ENCODE measurements at places on chromosomes 13 and 19.
A peak's percentile ranks its signal among the peaks of the same experiment; 100 is the strongest.

DNA sequence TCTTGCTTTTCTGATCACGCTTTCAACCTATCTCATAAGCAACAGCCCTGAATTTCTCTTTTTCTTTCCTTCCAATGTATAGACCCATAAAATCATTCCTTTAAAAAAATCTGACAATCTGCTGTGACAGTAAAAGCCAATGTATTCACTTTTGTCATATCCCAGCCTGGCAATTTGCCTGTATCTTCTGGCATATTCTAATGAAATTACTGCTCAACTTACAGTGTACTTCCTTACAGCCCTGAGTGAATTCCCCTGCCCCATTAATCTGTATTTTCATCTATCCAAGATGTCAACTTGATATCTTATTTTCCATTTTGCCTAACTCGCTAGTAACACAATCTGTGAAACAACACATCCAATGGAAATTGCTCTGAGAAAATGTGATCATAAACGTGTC, 18.0 kb upstream of the SERP2 start:
- no peak for DNase-seq

DNA sequence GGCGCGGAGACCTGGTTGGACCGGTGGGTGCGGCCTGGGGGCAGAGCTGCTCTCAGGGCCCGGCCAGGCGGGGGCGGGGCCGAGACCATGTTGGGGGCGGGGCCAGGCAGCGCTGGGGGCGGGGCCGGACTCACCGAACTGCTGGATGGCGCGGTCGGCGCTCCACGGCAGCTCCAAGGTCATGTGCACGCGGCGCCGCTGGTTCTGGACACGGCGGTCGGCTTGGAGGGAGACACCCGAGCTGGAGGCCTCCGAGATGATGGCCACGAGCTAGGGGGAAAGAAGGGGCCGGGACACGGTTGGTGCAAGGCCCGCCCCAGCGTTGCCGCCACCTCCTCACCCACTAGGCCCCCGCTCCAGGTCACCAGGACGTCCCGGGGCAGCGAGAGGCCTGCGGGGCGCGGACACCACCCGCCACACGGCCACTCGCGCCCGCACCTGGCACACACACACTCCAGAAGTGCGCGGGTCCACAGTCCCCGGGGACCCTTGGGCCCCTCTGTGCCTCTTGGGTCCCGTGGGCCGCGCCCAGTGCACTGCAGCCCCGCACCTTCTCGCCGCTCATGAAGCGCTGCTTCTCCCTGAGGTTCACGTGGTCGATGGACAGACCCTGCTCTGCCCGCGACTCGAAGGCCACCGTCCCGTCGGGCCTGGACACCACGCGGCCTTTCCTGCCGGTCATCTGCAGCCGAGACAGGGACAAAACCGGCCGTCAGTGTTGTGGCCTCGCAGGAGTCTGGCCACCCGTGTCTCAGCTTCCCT, 8.7 kb downstream of the GPX4 start:
- DNase-seq = no peak

- no peak for DNase-seq
These were observed 2.3 kb downstream of the FNDC3A start for GRCh38 chr13:48977973-48978372.

- no peak for DNase-seq
These were observed 25.2 kb upstream of the ATP11A start for GRCh38 chr13:112664501-112665203.

- DNase-seq = no peak
These were observed 11.7 kb downstream of the RAP2A start for GRCh38 chr13:97445522-97446187.

GRCh38 chr13:39811051-39811450, 155.6 kb downstream of the COG6 start:
- DNase-seq = no peak

DNA sequence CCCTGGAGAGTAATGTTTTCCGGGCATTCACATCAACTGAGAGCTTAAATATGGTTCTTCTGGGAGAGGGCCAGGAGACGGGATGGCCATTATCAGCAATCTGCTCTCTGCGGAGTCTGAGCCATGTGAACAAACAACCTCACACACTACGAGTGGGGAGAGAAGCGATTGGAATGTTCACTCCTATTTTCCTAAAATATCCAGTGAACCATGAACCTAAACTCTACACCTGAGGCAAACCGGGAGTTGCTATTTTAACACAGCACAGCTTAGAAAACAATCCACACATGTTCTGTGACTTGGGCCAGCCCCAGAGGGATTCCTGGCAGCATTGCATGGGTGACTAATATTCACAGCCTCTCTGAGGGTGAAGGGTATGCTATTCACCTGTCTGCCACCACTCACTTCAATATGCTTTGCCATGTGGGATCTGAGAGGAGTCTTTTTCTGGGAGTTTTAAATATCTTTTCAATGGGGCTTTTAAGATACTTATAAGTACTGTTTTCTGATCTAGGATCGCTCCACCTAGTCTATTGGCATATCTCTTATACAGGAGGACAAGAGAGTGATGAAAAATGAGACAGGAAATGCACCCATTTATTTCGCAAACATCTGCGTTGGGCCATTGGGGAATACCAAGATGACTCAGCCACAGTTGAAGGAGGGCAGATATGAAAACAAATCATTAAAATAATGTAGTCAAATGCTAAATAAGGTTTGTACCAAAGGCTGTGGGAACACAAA, 72.6 kb upstream of the SERP2 start:
- no peak for DNase-seq

DNA sequence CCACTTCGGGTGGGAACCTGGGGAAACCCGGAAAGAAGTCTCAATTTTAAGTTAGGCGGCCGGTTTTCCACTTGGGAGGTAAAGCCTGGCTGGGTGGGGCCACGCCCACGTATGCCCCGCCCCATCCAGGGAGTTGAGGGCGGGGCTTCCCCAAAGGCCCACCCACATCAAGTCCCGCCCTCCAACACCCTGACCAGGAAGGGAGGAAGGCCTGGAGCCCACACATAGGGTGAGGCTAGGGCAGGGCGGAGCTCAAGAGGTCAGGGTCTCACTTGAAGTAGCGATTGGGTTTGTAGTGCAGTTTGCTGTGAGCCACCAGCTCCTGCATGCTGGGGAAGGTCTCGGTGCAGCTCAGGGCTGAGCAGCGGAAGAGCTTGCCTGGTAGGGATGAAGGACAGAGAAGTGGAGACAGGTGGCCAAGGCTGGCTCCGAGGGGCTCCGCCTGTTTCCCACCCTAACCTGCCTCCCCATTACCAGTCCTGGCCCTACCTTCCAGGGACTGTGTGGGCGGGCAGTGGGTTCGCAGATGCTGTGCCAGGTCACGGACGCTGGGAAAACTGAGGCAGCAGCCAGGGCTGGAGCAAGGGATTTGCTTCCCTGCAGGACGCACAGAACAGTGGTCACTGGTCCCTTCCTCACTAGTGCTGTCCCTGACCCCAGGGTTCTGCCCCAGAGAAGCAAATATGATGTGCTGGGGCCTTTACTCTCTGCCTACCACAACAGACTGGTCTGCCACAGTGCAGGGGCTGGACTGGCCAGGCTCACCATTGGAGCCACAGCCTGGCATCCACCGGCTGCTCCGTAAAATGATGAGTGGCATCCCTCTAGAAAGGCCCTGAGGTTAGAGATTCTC, 1.6 kb downstream of the ZNF414 start:
- DNase-seq = no peak

DNA sequence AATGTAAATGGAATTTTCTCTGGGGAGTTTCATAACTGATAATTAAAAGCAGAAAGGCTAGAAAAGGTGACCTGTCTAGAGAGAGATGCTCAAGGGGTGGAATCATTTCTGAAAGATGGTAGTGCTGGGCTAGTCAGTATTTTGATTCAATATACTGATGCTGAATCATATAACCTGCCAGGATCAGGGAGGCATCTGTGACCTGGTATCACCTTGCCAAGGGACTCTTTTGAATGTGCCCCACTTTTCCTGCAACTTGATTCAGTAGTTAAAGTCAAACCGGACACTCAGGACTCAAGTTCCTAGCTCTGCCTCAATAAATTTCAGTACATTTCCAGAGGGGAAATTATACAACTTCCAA, 15.8 kb downstream of the LCP1 start:
- no peak for DNase-seq

DNA sequence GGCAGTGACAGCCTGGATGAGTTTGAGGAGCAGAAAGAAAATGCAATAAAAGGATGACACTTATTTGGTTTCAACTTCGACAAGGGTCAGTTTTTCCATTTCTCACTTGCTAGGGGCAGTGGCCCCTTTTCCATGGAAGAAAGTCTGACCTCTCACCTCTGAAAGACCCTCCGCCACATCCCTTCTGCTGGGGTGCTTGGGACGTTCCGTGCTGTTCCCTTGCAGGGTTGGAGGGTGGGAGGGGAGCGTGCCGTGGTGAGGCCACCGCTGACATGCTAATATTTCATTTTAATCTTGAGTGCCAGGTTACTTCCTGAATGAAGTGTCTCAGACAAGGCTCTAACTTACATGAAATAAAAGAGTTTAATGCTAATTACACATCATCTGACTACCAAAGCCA, 5.2 kb upstream of the ZNF536 start:
- DNase-seq = no peak

- no peak for DNase-seq
These were observed 351.4 kb downstream of the KCNRG start for GRCh38 chr13:50366488-50367174.

- no peak for DNase-seq
These were observed 111.7 kb downstream of the SHISA2 start for GRCh38 chr13:25939961-25940687.

DNA sequence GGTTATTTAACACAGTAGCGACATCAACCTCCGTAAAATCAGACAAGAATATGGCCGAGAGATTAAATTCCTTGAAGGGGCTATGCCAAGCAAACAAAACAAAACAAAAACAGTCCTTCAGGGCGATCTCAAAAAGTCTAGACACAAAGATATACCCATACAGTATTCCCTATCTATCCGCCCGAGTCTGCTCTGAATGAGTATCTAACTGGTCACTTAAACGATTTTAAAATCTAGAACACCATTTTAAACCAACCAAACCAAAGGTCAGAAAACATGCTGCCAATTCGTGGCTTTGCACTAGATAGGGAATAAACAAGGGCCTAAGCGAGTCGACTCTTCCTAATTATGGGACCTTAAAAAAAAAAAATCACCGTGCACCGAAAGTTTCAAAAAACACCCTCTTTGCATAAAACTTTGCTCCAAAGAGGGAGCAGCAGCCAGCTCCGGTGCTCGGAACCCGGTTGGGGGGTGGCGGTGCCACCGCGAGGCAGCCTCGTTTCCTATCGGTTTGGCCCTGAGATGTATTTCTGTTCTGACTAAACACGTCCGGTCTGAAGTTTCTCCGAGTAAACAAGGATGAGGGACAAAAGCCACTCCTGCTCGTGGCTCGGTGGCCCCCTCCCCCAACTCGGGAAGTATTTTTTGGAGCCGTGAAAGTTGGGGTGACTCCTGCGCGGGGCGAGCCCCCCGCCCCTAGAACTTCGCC, 1.8 kb downstream of the HMGB1 start:
- peak; percentile 82 for DNase-seq

GRCh38 chr19:7801020-7801570, 28.9 kb upstream of the EVI5L start:
- DNase-seq = no peak

- no peak for DNase-seq
These were observed 104.7 kb upstream of the CLDN10 start for GRCh38 chr13:95447814-95448213.

- DNase-seq = no peak
These were observed 113.3 kb upstream of the KL start for GRCh38 chr13:32902874-32903273.

DNA sequence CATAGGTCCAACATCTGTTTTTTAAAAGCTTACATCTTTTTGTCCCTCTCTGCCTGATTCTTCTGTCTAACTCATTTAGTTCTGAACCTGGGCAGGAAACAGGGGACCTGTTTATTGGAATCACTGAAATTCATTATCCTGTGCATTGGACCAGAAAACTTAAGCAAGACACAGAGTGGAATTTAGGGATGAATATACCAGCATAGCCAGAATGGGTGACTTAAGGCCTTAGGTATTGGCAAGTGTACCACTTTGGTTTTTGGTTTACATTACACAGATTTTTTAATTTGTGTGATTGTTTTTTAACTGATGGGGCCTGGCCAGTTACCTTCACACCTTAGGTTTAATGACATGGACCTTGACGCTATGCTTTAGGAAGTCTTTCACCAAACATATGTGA, 232.5 kb downstream of the GPC5 start:
- DNase-seq = no peak

DNA sequence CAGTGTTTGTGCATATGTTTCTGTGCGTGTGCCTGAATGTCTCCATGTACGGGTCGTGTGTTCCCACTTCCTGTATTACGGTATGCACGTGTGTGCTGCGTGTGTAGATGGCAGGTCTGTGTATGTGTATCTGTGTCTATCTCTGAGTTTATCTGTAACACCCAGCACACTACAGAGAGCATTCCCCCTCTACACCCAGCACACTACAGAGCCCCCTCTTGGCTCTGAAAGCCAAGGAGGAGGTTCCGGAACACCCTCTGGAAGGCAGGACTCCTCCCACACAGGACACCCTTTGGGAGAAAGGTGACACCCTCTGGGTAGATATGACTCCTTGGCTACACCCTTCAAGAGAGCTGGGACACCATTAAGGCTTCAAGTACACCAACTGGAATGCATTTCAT, 2.1 kb upstream of the ERFL start:
- no peak for DNase-seq

DNA sequence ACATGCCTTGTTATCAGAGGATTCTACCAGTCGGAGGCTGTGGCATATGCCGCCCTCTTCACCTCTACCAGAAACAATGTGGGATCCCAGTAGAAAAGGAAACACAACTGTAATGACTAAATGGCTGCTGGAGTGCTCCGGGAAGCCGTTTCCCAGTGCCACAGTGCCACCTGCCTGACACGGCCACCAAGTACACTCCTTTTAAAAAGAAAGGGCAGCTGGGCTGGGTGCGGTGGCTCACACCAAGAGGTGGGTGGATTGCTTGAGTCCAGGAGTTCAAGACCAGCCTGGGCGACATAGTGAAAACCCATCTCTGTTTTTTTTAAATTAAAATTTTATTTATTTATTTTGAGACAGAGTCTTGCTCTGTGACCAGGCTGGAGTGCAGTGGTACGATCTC, 67.3 kb downstream of the TRPM4 start:
- DNase-seq = no peak

DNA sequence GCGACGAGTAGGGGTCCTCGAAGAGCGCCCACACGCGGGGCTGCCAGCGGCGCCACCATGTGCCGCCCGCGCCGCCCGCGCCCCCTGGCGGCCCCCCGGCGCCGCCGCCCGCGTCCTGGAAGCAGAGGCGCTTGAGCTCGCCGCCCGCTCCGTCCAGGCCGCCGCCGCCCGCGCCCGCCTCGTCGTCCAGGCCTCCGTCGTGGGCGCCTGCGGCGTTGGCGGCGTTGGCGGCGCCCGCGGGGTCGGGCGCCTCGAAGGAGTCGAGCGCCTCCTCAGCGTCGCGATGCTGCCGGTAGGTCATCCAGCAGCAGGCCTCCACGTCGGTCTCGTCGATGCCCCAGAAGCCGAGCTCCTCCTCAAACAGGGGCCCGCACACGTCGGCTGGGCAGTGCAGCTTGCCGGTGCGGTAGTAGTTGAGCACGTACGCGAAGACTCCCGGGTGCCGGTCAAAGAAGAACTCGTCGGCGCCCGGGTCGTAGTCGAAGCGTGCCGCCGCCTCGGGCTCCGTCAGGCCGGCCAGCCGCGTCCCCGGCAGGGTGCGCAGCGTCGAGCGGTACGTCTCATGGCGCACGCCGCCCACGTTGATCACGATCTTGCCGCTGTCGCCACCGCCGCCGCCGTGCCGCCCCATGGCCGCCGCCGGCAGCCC, 829 bp downstream of the KCNC3 start:
- no peak for DNase-seq

GRCh38 chr13:68597641-68598040, 1367.5 kb upstream of the PCDH9 start:
- DNase-seq = no peak
